ENCODE measurements at places on chromosomes 3 and 15.
A peak's percentile ranks its signal among the peaks of the same experiment; 100 is the strongest.

GRCh38 chr3:42377681-42378080, 32.7 kb downstream of the LYZL4 start:
- DNase-seq: no peak

GRCh38 chr3:72164635-72164978, 379.7 kb upstream of the PROK2 start:
- DNase-seq: no peak

DNA sequence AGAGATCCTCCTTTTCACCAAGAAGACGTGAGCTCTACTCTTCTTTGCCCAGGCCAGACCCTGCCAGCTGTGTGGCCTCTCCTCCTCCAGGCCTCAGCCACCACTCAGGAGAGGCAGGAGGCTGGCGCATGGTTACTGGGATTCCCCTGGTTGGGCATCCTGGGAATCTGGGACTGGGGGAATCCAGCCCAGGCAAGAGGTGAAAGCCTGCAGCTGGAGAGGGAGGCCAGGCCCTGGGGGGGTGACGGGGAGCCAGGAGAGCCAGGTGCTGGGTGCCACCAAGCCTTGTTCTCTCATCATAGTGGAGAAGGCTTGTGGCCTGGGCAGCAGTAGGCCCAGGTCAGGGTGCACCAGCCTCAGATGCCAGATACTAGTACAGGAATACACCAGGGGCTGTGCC, 6.2 kb downstream of the CCDC9B start:
- DNase-seq: no peak

DNA sequence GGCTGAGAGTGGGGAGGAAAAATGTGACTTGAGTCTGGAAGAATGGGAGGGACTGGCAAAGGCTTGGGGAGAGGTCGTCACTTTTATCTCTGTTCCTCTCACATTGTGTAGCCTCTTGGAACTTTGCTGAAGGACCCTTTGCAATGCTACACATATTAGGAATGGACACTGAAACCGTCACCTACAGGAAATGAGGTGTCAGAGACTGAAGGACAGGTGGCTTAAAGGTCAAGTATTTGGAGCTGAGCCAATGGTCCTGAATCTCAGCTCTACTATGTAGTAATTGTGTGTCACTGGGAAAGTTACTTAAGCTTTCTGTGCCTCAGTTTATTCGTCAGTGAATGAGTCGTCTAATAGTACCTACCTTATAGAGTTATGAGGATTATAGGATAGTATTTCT, 14.7 kb downstream of the MCTP2 start:
- DNase-seq: no peak

- no peak for DNase-seq
These were observed 109.7 kb upstream of the ALDH1A3 start for GRCh38 chr15:100769975-100770340.

GRCh38 chr3:35651851-35652250, 12.5 kb downstream of the ARPP21 start:
- no peak for DNase-seq

GRCh38 chr15:27017168-27017809, 46.3 kb downstream of the GABRG3 start:
- DNase-seq: peak; percentile 63

DNA sequence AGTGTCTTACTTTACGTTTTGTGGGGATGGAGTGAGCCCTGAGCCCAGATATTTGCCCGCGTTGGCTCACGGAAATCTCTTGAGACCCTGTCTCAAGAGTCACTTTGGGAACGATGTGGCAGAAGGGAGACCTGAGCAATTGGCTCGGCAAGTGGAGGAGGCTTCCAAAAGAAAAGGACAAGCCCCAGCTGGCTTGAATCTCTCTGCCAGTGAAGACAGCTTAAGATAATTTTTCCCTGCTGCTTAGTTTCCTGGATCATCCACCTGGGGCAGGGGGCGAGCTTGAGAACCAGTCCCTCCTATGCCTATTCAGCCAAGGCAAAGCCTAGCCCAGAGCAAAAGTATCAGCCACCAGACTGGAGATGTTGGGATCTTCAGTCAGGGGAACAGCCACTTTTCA, 708 bp downstream of the SEC22A start:
- DNase-seq: peak; percentile 19

DNA sequence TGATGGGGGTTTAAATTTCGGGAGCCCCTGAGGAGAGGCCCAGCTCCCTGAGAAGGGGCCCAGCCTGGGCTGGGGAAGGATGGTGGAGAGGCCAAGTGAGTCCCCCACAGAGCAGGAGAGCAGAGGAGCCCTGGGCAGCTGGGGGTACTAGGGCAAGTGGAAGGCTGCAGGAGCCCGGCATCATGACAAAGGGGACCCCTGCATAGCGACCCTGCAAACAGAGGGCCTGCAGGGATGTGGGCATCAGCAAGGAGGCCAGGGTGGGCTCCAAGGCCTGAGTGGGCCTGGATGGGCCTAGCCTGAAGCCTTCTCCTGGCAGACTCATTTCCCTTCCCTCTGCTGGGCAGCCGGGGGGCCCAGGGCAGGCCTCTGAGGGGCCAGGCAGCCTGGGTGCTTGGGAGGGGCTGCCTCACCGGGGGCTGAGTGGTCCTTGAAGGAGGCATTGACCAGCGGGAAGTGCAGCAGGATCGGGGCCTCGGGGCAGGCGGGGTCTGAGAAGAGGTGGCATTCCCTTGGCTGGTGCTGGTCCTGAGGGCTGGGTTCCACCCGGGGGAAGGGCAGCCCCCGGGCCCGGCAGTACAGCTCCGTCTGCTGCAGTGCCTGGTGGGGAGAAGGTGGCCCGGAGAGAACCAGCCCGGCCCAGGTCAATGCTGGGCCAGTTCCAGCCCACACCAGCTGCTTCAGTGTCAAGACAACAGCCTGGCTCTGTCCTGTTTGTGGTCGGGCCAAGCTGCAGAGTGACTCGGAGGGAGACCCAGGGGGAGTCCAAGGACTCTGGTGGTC, 24.7 kb downstream of the PLA2G4D start:
- no peak for DNase-seq

- no peak for DNase-seq
These were observed 21.1 kb upstream of the COMMD4 start for GRCh38 chr15:75314552-75315290.

DNA sequence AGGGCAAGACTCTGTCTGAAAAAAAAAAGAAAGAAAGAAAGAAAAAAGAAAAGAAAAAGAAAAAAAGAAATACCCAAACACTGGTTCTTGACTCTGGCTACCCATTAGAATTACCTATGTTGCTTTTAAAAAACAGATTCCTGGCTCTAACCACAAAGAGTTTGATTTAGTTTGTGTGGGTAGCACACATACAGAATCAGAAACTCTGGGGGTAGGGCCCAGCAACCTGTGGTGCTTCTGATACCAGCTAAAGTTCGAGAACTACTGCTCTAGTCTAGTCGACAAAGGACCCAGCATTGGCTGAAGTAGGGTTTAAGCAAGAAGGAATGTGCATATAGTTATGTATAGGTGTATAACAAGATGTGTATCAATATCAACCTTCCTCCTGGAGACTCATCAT, 392.7 kb downstream of the EFHB start:
- DNase-seq: no peak

GRCh38 chr3:172524611-172525010, 1.4 kb upstream of the TNFSF10 start:
- DNase-seq: no peak

DNA sequence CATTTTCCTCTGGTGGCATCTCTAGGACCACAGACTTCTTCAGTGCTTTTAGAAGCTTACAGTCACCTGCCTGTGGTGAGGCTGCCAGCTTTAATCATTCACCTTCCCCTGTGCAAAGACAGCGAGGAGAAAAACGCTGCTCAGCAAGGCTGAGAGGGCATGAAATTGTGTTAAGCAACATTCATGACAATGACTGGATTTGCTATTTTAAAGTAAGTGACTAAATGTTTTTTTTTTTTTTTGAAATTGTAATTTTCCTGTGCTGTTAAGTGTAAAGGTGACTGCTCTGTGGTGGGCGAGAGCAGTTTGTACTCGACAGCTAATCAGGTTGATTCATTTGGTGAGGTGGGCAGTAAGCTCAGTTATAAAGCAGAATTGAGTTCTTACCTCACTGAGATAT, 240.4 kb downstream of the NSUN3 start:
- DNase-seq: no peak

DNA sequence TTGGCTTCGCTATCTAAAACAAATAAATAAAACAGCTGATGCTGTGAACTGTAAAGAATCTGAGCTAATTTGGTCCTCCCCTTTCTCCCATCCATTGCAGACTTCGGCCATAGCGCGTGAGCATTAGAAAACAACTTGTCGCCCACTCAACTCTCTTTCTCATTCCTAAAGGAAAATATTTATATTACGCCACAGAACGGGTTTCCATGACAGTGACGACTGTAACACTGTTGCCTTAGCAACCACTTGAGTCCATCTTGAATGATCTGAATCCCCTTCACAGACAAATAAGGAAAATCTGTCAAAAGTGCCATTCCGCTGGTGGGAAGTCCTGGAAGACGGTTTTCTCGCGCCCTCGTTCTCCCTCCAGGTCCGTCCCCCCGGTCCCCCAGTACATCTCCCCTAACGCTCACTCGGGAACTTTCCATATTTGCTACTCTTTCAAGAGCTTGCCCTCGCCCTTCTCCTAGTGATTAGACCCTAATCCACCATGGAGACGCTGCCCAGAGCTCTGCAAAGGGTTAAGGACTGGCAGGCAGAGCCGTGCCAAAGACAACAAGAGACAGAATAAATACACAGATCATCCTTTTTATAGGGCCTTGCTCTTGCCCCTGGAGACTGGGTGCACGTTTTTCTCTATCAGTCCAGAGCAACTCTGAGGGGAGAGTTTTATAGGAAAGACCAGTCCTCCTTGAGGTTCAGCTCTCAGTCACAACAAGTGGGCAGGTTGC, 50.5 kb downstream of the CRYGS start:
- no peak for DNase-seq

DNA sequence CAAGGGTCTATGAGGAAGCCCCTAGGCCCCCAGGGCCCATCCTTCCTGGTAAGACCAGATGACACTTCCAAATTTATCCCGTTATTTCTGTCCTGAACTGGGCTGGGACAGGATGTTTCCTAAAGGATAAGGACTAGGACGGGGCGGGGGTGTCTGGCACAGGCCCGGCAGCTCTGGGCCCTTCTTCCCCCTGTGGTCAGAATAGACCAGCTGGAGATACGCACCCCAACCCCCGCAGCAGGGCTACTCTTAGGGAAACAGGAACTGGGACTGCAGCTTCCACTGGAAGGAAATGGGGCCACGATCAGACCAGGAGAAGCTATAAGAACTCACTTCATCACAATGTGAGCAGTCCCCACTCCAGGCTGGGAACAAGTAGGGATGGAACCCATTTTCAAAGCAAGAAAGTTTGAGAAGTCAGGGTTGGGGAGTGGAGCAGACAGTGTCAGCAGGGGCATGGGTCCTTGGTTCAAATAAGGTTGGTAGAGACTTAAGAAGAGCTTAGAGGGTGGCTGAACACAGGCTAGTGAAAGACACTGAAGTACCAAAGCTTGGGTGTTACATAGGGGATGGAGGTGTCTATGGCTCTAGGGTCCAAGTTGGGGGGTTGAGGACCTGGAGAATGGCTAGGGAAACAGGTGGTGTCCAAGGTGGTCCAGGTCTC, 1.1 kb downstream of the NCKIPSD start:
- no peak for DNase-seq

- DNase-seq: peak; percentile 69
These were observed 408.3 kb upstream of the RGMA start for GRCh38 chr15:93497291-93497690.

DNA sequence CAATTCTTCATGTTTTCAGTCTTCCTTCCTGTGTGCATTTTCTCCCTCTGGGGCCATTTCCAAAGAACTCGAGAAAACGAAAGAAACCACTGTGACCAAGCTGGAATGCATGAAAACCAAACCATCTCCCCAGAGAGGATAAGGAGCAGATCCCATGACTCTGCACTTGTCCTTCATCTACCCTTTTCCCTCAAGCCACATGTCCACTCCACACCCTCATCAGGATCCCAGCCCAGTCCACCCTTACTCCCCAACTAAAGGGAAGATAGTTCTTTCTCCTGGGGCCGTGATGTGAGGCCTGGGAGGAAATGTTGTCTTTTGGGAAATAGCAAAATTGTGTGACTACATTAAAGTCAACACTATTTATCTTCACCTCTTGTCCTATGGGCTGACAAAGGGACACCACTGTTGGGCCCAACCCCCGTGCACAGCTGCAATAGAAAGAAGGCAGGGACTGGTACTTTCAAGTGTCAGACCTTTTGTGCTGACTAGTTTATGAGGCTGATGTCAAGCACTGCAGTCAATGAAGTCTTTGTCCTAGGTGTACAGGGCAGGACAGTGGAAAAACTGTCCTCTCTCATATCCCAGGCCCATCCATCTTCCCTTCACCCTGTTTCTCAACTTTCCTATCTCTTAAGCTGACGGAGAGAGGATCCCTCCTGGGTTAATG, 487.1 kb upstream of the NR2F2 start:
- DNase-seq: no peak

DNA sequence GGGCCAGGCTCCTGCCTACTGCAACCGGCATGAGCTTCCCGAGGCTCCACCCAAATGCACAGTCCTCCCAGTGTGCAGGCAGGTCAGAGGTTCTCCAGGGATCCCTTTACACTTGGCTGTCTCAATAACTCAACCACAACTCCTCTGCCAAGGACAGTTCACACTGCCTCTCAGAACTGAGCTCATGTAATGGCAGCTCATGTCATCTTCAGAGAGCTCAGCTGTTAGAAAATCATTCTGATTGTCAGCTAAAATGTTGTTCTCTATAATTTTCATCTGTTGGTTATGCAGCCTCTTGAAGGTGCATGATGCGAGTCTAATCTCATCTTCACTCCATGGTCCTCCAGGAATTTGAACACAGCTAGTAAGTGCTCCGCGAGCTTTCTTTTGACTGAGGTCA, 76.7 kb downstream of the SST start:
- no peak for DNase-seq

Data from RWPE1 (cell line).